ENCODE measurements at places on chromosomes 2 and 18.

DNA sequence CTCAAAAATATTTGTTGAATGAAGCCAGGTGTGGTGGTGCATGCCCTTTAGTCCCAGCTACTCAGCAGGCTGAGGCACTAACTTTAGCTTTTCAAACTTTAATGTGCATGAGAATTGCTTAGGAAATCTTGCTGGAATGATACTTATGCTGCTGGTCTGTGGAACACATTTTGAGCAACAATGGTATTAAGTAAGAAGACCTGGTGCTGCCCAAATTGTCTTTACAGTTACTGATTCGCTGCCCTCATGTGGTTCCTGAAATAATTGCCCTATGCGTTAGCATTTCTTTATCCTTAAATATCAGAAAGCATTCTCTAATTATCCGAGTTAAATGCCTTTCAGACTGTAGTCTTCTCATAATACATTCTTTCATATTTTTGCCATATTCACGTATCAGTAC is 76.0 kb upstream of the SESTD1 start:
- DNase-seq = no peak

DNA sequence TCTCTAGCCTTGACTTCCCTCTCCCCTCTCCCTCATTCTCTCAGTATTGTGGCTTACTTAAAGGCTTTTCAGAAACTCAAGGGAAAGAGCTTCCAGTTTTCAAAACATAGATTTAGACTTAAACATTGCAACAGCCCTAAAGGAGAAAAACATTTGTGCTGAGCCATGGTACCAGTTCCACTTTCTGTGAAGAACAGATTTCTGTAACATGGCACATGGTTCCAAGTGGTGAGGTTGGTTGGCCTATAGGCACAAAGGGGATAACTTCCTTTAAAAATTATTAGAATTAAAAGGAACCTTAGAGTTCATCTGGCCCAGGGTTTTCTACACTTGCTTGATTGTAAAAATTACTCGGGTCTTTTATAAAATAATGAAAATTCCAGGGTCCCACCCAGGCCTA is 138.6 kb upstream of the CDCA7 start:
- no peak for DNase-seq

DNA sequence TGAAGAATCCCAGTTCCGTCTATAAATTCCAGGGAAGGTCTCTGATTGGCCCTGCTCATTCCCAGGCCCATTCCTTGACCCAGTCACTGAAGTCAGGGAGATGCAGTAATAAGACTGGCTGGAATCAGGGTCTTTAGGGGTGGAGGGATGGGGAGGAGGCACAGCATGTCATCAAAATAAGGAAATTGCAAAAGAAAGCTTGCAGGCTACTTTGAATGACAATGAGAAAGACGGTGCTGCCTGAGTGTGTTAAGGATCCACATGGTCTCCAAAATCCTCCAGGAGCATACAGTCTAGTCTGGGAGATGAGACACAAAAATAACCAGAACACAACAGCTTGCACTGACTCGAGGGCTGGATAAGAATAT is 2.0 kb upstream of the DES start:
- DNase-seq = no peak

- no peak for DNase-seq
Observed at GRCh38 chr18:59437851-59438569, 78.9 kb upstream of the LMAN1 start.

DNA sequence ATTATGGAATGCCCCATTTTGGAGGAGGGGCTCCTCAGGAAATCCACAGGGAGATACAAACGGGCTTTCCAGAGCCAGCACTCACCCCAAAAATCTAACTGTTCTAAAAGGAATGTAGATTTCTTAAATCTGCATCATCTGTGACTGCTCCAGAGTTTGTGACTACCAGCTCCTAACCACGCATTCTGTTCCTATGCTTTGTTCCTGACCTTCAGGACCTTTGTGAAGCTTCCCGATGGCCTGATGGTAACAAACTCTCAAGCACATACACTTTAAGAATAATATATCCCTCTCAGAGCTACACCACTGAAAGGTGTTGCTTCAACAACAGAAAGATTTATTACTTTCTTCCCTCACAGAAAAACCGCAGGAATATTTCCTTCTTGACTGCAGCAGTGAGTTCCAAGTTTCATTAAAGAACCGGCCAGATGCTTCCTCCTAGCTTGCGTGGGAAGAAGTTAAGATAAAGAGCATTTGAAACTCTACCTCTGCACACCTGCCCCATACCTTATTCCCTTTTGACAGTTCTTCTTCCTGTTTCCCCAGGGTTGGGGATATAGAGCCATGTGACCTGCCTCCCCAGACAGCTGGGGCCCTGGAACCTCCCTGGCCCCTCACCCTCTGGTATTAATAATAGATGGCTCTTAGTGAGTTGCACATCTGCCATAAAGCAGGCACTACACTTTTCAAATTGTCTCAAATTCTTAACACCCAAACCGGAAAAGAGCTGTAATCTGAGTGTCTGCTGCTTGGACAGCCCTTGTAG is 40.2 kb upstream of the EML4 start:
- no peak for DNase-seq

DNA sequence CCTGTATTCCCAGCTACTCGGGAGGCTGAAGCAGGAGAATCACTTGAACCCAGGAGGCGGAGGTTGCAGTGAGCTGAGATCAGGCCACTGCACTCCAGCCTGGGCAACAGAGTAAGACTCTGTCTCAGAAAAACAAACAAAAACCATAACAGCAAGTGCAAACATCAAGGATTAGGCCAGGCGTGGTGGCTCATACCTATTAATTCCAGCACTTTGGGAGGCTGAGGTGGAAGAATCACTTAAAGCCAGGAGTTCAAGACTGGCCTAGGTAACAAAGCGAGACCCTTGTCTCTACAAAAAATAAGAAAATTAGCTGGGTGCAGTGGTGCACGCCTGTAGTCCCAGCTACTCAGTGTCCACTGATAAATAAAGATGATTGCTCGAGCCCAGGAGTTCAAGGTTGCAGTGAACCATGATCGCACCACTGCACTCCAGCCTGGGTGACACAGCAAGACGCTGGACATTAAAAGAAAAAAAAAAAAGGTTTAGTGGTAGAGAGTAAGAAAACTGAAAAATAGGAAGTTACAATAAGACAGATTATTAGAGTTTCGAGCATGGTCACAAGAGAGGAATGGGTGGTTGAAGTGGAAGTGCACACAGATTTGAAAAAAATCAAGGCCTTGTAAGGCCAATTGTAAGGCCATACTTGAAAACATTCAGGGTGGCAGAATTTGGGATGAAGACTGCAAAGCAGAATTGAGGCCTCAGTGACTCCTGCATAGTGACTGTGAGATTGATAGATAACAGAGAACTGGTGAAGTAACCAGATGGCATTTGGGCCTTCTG is 6.4 kb upstream of the KCMF1 start:
- no peak for DNase-seq

GRCh38 chr18:76691800-76692199 is 130.6 kb upstream of the ZNF236 start:
- DNase-seq = no peak

GRCh38 chr2:207502577-207503198 is 27.1 kb upstream of the CREB1 start:
- no peak for DNase-seq

GRCh38 chr18:38362286-38362792 is 796.7 kb upstream of the CELF4 start:
- no peak for DNase-seq

DNA sequence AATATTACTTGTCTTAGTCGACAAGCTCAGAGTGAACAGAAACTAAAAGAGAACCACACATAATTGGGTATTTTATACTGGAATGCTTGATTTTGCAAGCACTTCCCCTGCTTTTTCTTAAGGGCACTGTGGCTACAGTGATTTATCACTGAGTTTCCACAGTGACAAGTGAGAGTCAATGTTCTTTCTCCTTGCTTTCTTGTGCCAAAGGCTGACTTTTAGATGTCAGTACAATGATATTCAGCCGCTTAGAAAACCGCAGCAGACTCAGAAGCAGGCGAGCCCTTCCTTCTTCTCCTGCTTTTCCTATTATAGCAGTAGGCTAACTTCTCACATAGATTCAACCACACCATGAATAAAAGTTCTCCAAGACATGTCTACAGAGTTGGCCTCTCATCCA is 1603.6 kb upstream of the NXPH2 start:
- no peak for DNase-seq

GRCh38 chr2:191804766-191805165 is 42.1 kb downstream of the CAVIN2 start:
- no peak for DNase-seq

GRCh38 chr2:118841450-118841827 is 6.0 kb downstream of the EN1 start:
- no peak for DNase-seq

- DNase-seq = no peak
Observed at GRCh38 chr18:3886575-3887322, 436.8 kb downstream of the TGIF1 start.

GRCh38 chr2:205199165-205199850 is 483.0 kb upstream of the NRP2 start:
- DNase-seq = no peak

GRCh38 chr2:109513749-109514588 is 99.8 kb downstream of the SEPTIN10 start:
- DNase-seq = no peak

DNA sequence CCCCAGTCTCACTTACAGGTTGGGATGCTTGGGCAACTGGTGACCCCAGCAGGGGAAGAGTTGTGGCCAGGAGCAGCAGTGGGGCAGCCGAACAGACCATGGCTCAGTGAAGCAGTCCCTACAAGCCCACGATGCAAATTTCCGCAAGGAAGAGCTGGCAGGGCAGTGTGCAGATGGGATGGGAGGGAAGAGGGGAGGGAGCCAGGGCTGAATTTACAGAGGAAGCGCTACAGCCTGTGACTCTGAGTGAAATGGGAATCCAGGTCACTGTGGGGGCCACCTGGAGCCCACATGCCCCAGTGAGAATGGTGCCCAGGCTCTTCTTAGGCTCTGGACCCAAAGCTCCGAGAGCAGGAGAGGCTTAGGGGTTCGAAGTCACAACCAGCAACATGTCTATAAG is 27.0 kb upstream of the SELENOI start:
- no peak for DNase-seq

DNA sequence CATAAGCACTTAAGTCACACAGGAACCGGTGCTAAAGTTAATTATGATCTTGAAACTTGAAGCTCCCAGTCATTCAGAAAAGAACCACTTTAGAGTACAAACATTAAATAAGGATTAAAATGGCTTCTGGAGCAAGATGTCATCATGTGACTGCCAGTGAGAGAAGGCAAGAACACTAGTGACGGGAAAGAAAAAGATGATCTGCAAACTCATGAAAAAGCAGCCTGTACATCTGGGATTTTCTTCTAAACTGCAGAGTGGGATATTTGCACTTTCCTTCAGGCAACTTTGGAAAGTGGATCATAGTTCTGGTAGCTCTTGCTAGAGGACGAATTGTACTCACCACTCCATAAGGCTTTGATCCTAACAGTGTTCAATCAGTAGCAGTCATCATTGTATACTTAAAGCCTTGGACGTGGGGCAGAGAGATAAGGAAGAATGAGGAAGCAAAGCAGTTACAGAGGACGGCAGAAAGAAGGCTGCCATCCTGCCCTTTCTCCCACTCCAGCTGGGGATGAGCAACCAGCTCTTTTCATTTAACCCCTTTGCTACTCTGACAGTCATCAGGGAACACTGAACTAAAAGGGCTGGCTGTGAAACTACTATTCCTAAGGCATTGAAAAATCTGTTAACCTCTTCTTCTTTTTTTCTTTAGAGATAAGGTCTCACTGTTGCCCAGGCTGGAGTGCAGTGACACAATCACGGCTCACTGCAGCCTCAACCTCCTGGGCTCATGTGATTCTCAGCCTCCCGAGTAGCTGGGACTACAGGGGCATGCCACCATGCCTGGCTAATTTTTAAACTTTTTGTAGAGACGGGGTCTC is 18.1 kb downstream of the ABHD3 start:
- DNase-seq = no peak

DNA sequence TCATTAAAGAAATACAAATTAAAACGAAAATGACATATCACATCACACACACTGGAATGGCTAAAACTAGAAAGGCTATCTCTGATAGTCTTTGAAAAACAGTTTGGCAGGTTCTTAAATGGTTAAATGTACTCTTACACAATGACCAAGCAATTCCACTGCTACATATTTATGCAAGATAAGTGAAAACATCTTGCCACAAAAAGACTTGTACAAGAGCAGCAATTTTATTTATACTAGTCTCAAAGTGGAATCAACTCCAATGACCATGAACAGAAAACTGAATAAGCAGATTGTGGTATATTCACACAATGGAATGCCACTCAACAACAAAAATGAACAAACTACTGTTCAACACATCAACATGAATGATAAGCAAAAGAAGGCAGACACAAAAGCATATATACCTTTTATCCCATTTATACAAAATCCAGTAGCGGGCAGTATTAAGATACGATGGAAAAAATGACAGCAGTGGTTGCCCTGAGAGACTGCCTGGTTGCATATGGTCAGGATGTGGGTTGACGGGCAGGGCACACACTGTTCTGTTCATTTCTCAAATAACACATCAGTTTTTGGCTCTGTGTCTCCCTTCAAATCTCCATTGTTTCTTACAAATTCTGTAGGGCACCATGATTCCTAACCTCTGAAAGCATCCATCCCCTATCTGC is 25.4 kb downstream of the SP100 start:
- peak; percentile 20 for DNase-seq

DNA sequence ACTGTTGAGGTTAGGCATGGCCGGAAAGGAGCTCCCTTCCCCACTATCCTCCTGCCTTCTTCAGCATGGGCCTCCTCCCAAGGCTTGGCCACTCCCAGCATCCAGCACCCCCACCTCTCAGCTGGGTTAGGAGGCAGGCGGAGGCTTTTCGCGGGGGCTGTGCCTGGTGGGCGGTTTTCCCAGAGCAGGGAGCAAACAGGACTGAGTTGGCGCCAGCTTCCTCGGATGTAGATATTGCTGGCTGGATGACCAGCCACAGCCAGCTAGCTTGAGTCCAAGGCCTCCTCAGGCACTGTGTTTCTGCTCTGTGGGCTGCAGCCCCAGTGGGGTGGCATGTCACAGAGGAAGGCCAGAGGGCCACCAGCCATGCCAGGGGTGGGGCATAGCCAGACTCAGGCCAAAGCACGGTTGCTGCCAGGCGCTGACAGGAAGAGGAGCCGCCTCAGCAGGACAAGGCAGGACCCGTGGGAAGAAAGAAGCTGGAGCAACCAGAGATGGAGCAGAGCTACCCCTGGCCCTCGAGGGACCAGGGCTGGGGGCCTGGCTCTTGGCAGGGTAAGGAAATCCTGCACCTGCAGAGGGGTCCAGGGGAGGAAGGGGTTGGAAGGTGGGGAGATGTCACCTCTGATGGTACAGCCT is at the start of gene TCF23:
TCF23 (plus strand) TSS at position 204 of the 639 bp plus-strand sequence; CDS start at position 334, 130 bp downstream.
- DNase-seq = no peak
